Sciatic nerve (tissue), 2 donors: ENCODE measurements at places on chromosomes 5 and 9.

- DNase-seq: no peak
Measured at GRCh38 chr5:4627131-4627530, 513.0 kb upstream of the ADAMTS16 start.

DNA sequence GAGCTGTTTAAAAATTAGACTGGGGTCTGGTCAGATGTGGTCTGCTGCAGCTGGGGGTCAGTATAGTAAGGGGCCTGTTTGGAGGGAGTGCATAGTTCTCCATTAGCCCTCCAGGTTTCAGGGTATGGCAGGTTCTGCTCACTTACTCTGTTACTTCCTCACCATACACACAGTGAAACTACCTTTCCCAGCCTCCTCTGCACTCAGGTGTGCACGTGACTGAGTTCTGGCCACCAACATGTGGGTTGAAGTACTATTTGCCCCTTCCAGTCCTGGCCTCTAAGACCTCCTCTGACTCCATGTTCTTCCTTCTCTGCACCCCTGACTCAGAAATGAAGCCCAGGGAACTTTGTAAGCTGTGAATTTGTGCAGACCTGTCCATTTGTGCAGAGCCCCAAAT, 190.5 kb upstream of the CLINT1 start:
- DNase-seq: no peak

GRCh38 chr9:132005899-132006298, 73.8 kb downstream of the MED27 start:
- DNase-seq: no peak

- DNase-seq: no peak
Measured at GRCh38 chr9:103427696-103428095, 432.6 kb downstream of the CYLC2 start.

GRCh38 chr9:135666534-135667462, 3.7 kb downstream of the LCN9 start:
- DNase-seq: no peak
